ENCODE measurements at places on chromosomes 11 and 22.

DNA sequence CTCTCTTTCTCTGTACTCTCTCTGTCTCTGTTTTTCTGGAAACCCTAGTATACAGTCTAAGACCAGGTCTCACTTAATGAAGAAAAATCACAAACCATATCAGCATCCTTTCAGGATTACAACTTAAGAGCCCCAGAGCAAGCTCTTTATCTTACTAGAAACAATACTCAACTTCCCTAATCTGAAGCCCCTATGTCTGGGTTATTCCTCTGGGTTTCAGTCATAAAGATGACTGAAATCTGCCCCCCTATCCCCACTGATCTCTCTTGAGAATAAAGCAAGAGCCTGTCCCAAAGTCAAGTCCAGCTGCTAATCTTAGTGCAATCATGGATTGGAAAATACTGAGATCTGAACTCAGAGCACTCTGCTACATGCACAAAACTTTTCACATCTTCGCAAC lies 53.9 kb upstream of the PICALM start:
- no peak for DNase-seq

DNA sequence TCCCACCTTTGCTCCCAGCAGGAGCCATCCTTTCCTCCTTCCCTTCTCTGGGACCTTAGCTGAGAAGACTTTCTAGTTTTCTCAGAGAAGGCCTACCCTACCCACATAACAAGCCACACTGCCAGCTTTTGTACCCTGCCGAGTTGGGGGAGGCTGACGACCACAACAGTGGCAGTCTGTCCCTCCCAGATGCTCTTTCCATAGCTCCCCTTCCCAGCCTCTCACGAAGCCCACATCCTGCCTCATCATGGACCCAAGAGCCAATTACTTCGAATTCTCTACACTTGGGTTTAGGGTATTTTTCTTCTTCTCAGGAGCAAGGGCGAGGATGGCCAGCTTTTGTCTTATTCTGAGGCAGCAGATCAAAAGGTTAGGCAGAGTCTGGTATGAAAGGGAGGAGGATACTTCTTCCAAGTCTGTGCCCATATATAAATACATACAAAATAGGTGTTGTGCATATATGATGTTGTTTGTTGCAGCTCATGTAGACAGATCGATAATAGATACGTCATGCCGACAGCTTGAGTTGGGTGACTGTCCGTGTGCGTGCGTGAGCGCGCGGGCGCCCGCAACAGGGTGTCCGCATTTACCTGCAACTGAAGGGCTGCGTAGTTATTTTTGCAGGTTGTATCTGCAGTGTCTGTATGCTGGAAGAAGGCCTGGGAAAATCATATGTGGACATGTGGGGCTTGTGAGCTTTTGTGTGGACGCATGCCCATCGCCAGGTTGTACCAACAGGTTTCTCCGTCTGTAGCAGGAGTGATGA lies 846 bp upstream of the NRGN start:
- no peak for DNase-seq

DNA sequence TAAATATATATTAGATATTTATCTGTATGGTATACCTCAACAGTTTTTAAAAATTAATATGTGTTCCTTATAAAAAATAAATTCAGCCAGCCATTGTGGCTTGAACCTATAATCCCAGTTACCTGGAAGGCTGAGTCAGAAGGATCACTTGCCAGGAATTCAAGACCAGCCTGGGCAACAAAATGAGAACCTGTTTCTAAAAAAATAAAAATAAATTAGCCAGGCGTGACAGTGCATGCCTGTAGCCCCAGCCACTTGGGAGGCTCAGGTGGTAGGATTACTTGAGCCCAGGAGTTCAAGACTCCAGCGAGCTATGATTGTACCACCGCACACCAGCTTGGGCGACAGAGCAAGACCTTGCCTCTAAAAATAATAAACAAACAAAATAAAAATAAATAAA lies 54.9 kb downstream of the PHF21A start:
- no peak for DNase-seq

GRCh38 chr11:68816917-68817419 lies 24.7 kb downstream of the CPT1A start:
- DNase-seq = peak; percentile 15

- no peak for DNase-seq
Observed at GRCh38 chr22:49151256-49152126, 676.2 kb downstream of the BRD1 start.
